ENCODE measurements at places on chromosomes 4 and X.
A peak's percentile ranks its signal among the peaks of the same experiment; 100 is the strongest.

GRCh38 chr4:125728568-125728967, 413.8 kb downstream of the FAT4 start:
- DNase-seq = no peak

DNA sequence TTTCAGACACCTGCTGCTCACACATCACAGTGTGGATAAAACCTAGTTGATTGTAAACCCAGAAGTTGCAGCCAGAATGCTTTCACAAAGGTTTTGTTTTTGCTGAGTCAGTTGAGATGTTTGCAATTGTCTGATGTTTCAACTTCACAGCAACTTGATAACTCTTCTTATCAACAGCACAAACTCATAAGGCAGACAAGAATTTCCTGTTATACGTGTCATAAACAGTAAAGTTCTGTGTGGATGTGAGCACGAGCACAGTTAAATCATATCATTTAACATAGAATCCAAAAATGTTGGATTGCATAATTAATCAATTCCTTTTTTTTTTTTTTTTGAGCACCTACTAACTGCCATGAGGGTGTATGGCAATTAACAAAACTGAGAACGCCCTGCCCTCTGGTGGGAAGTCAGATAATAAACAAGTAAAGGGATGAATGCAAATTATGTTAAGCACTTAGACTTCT, 512.2 kb downstream of the PDHA2 start:
- no peak for DNase-seq

DNA sequence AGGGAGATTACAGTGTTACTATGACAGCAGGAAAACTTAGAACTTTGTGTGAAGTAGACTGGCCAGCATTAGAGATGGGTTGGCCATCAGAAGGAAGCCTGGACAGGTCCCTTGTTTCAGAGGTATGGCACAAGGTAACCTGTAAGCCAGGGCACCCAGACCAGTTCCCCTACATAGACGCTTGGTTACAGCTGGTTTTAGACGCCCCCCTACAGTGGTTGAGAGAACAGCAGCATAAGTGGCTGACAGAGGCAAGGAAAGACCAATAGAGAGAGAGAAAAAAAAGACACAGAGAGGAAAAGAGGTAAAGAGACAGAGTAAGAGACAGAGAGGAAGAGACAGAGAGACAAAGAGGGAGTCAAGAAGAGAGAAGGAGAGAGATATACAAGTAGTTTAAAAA, 144.5 kb downstream of the GC start:
- DNase-seq = no peak

GRCh38 chr4:112145326-112145789, at the start of gene FAM241A:
Gene FAM241A, plus strand, starts transcription at chr4:112145454. Its CDS starts 127 bp downstream, at chr4:112145581.
- peak; percentile 61 for DNase-seq

DNA sequence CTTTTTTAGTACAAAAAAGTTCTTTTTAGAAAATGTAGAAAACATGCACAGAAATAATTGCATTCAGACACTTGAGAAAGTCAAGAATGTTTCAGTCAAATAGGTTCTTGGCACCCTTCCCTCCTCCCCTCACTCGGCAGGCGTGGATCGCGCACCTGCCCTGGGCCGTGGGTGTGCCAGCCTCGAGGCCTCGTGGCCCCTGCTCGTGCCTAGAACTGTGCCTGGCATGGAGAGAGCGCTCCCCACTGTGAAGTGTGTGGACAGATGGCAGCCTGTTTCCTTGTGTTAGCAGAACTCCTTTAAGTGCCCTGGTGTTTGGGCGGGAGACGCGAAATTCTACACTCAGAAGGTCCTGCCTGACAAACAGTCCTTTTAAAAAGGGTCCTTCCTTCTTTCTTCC, 14.7 kb downstream of the RGS12 start:
- peak; percentile 12 for DNase-seq

All from NCI-H2171 treated with DMSO at 0.1 percent for 48 hours (cell line).